ENCODE measurements at places on chromosomes 5 and 9.

DNA sequence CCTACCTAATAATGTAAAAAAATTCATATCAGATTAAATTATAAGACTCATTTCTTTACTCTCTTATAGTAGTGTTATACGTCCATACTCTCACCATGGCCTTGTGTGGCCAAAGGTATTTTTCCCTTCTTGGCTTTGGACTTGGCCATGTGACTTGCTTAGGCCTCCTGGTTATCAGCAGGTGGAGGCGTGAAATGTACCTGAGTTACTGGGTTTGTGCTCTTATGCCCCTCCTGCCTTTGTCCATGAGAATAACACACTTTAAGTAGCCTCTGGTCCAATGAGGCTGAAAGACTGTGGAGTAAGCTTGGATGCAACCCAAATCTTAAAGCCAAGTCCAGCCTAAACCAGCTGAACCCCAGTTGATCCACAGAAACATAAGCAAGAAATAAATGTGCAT lies 68.7 kb downstream of the RETREG1 start:
- no peak for DNase-seq

DNA sequence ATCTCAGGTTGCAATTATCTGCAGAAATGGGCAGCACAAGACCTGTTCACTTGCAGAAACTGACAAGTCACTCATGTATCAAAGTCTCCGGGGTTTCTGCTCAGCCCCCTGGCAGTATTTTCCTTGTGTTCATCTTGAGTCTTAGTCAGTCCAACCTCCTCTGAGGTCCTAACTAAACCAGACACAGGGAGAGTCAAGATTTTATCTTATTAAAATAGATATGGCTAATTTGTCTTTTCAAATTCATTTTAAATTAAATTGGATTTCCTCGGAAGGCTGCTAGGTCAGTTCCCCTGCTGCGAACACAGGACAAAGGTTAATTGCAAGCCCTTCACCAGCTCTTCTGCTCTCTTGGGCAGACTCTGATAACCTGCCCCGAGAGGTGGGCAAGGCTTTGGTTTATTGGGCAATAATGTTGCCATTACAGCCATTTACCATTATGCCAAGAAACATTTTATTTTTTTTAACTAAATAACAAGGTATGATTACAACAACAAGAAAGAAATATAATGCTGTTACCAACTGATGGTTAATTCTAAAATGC lies 103.5 kb downstream of the MAPKAP1 start:
- no peak for DNase-seq

DNA sequence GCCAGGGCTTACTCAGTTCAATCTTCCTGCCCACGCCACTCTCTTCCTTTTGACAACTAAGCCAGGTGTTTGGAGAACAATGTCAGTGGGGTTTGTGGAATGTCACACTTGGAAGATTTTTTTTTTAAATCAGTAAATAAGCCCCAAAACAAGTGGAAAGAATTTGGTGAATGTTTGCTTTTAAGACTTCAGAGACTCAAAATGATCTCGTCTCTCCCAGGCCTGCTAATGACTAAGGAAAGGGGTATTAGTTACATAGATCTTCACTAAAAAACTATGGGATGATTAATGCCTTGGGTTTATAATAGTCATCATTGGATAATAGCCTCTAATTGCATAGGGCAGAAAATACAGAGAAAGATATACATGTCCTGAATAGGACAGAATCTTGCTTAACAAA lies 166.4 kb downstream of the DMRT2 start:
- DNase-seq = no peak

GRCh38 chr5:99621772-99622681 lies 693.2 kb upstream of the CHD1 start:
- no peak for DNase-seq

- no peak for DNase-seq
Observed at GRCh38 chr5:148427370-148428042, 43.7 kb downstream of the FBXO38 start.
